ENCODE measurements at places on chromosomes 5 and 9.

DNA sequence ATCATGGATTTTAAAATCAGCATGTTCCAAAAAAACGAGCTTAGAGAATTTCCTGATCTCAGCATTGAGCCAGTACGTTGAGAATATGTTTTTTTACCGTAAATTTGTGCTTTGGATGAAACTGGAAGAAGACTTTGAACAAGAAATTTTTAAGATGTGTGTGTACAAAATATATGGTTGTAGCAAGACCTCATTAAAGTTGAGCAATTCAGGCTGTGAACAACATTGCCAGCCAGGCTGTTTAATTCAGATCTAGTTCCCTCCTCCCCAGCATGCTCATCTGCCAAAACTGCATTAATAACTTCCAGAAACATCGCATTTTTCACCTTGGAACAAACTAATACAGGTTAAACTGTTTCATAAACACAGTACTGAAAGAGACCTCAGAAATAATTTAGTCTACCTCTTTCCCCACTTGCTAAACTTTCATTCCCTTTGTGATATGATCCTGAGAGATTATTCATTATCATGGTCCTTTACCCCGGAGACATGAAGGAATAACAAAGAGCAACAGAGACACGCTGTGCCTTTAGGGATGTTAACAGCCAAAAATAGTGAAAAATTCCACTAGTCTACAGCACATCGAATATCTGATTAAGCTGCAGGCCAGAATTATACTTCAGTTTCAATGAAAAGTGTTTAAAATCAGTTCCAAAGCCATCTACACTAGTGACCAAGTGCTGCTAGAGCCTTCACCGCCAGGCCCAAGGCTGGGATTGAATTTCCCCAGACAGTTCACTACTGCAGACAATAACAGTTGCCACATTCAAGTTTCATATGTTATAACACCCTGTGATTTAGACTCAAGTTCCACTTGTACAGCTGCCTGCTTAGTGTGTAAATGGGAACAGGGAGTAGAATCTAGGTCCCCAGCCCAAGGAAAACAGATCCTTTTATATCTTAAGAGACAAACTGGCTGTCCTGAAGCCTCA, 89.6 kb downstream of the EFNA5 start:
- no peaks in the 10 kb centered on the region for H3K4me1 ChIP-seq
- no peak overlapping the region for H3K27ac ChIP-seq
- H3K4me3 ChIP-seq = no peak overlapping the region
- peaks cover 23% of the 10 kb centered on the region for H3K27me3 ChIP-seq
- no peaks in the 10 kb centered on the region for H3K36me3 ChIP-seq

DNA sequence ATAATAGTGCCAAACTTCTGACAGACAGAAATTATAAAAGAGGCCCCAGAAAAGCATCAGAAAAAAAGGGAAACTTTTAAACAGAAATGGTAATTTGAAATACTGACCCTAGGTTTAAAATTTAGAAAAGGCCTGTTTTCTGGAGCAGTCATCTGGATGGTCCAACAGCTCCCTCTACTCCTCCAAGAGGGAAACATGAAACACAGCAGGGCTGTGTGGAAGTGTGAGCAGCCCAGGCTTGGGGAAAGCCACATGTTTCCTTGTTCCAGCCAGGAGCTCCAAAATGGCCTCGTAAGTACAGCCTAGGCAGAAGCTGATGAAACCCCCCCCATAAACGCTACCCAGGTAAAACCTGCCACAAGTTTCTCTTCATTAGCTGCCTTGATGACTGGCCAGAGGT, 499.3 kb upstream of the ADAMTS16 start:
- DNase-seq = no peak
- no peaks in the 10 kb centered on the region for H3K4me1 ChIP-seq
- H3K27me3 ChIP-seq = no peaks in the 10 kb centered on the region
- no peaks in the 10 kb centered on the region for H3K36me3 ChIP-seq

GRCh38 chr9:118100529-118101419, 396.6 kb downstream of the TLR4 start:
- no peaks in the 10 kb centered on the region for H3K27me3 ChIP-seq
- no peaks in the 10 kb centered on the region for H3K36me3 ChIP-seq
- no peaks in the 10 kb centered on the region for H3K4me1 ChIP-seq
- H3K27ac ChIP-seq = no peak overlapping the region
- H3K4me3 ChIP-seq = no peak overlapping the region

- H3K4me1 ChIP-seq = no peaks in the 10 kb centered on the region
- no peaks in the 10 kb centered on the region for H3K36me3 ChIP-seq
- H3K27me3 ChIP-seq = no peaks in the 10 kb centered on the region
- H3K27ac ChIP-seq = no peak overlapping the region
- no peak for DNase-seq
Measured at GRCh38 chr5:27706832-27707231, 668.4 kb upstream of the CDH9 start.
